ENCODE measurements at places on chromosomes 5 and 9. TPM values are rescaled to one million over a fixed set of nuclear protein-coding genes. Genes with fewer than 3 reads are reported as not detected.

The ELOVL7 gene
- total RNA-seq: under 0.01 TPM

The ECSCR gene
- 3.4 TPM for total RNA-seq

The FUBP3 gene
- 40.8 TPM for total RNA-seq

The RIMOC1 gene
- total RNA-seq: 18.3 TPM

The SH3RF2 gene
- total RNA-seq: 1.5 TPM

The PALM2AKAP2 gene
- 37.2 TPM for total RNA-seq
